ENCODE measurements at places on chromosomes 3 and 15. TPM values are rescaled to one million over a fixed set of nuclear protein-coding genes. Genes with fewer than 3 reads are reported as not detected.
A peak's percentile ranks its signal among the peaks of the same experiment; 100 is the strongest.

BRK1 gene
- 93.3 TPM for total RNA-seq

IL20RB gene
- total RNA-seq, result 3.7 TPM

DNA sequence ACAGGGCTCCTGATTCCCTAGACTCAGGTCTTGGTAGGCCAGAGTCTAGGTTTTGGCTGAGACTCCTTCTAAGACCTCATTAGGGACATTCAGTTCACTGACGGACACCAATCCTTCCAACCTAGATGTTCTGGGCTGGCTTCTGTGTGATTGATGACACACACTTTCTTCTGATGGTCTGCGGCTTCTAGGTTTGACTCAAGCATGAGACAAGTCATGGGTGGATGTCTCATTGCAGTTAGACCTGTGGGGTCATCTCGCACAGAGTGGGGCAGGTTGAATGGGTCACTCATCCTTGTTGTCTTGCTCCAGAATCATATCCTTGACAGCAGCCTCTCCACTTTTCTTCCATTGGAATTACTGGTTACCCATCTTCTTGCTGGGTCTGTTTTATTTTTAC, 35.8 kb downstream of the ARNT2 start:
- H3K27me3 ChIP-seq, result peaks cover 22% of the 10 kb centered on the region
- H3K4me3 ChIP-seq, result no peak overlapping the region
- no peaks in the 10 kb centered on the region for H3K4me1 ChIP-seq
- no peak overlapping the region for H3K27ac ChIP-seq

- no peaks in the 10 kb centered on the region for H3K36me3 ChIP-seq
- peaks cover 20% of the 10 kb centered on the region for H3K27me3 ChIP-seq
- ATAC-seq, result no peak
- H3K27ac ChIP-seq, result no peak overlapping the region
- H3K4me1 ChIP-seq, result no peaks in the 10 kb centered on the region
- no peak overlapping the region for H3K4me3 ChIP-seq
These were observed 9.0 kb downstream of the ACP3 start for GRCh38 chr3:132326251-132326650.

- no peak overlapping the region for H3K4me3 ChIP-seq
- ATAC-seq, result peak; percentile 33
- H3K27ac ChIP-seq, result no peak overlapping the region
- H3K36me3 ChIP-seq, result no peaks in the 10 kb centered on the region
- H3K27me3 ChIP-seq, result no peaks in the 10 kb centered on the region
These were observed 201.2 kb downstream of the GOLGA6L6 start for GRCh38 chr15:20340331-20340811.

- H3K27me3 ChIP-seq, result no peaks in the 10 kb centered on the region
- H3K4me1 ChIP-seq, result no peaks in the 10 kb centered on the region
- no peak for ATAC-seq
- no peaks in the 10 kb centered on the region for H3K36me3 ChIP-seq
- no peak overlapping the region for H3K4me3 ChIP-seq
- H3K27ac ChIP-seq, result no peak overlapping the region
These were observed 39.3 kb upstream of the UACA start for GRCh38 chr15:70802629-70803028.

DNA sequence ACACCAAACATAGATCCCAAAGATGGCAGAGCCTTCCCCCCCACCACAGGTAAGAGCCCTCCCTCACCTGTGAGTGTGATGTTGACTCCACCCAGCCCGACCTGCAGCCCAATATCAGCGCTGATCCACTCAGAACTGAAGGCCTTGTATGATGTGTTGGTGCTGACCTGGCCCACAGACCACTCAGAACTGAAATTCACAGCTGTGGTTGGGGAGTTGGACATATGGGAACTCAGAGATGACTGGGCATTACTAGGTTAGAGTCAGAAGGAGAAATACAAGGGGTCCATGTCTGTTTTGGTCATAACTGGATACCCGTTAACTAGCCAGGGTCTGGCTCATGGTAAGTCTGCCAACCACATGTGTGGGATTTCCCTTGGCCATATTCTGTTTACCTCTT, 6.9 kb downstream of the DUOXA2 start:
- ATAC-seq, result no peak
- no peak overlapping the region for H3K27ac ChIP-seq
- H3K4me3 ChIP-seq, result no peak overlapping the region
- H3K36me3 ChIP-seq, result no peaks in the 10 kb centered on the region

GRCh38 chr3:190825386-190826016, 37.0 kb downstream of the GMNC start:
- no peak overlapping the region for H3K4me3 ChIP-seq
- ATAC-seq, result no peak
- no peaks in the 10 kb centered on the region for H3K27me3 ChIP-seq

DNA sequence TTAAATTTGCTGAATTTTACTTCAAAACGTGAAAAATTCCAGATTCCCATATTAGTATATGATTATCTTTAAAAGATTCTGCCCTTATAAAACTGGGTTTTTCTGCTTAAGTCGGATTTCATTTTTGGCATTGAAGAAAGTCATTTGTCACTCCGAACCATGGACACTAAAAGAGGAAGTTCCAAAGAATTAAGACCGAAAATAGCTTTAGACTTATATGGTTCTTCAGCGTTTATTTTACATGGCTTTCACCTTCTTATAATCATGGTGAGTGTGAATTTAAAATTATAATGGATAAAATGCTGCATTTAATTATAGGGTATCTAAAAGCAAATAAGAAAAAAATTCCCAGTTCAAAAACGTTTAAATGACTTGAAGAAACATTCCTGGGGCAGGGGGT, 1.0 kb downstream of the C3orf38 start:
- no peaks in the 10 kb centered on the region for H3K27me3 ChIP-seq
- H3K4me3 ChIP-seq, result peak overlapping the region; percentile 92
- no peak for ATAC-seq
- peaks cover 21% of the 10 kb centered on the region for H3K4me1 ChIP-seq
- H3K36me3 ChIP-seq, result peaks cover 49% of the 10 kb centered on the region

DNA sequence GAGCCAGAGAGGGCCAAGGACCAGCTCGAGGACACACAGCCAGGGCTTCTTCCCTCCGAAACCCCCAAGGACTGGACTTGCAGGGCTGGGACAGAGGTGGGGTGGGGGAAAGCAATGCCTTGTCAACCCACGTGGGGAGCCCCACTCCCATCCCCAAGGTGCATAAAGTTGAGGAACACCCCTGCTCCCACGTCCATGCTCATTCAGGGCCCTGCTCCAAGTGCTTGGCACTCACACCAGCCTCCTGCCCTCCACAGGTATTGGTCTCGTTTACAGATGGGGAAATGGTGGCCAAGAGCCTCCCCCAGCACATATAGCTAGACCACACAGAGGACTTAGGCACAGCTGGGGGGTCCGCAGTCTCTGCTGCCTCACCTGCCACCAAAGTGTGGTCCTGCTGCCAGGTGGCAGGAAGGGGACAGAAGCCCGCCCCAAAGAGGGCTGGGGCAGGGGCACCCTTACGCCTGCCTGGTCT, 50.5 kb upstream of the CSPG4 start:
- no peak overlapping the region for H3K4me3 ChIP-seq
- H3K36me3 ChIP-seq, result no peaks in the 10 kb centered on the region
- H3K4me1 ChIP-seq, result peaks cover 3% of the 10 kb centered on the region
- ATAC-seq, result no peak
- no peaks in the 10 kb centered on the region for H3K27me3 ChIP-seq

GRCh38 chr3:152610622-152611021, 224.3 kb upstream of the P2RY1 start:
- H3K27me3 ChIP-seq, result peaks cover 28% of the 10 kb centered on the region
- no peak overlapping the region for H3K27ac ChIP-seq
- no peaks in the 10 kb centered on the region for H3K36me3 ChIP-seq
- no peak for ATAC-seq
- H3K4me1 ChIP-seq, result no peaks in the 10 kb centered on the region
- no peak overlapping the region for H3K4me3 ChIP-seq

- ATAC-seq, result no peak
- H3K4me3 ChIP-seq, result no peak overlapping the region
- H3K27me3 ChIP-seq, result no peaks in the 10 kb centered on the region
These were observed 258.9 kb downstream of the FHIT start for GRCh38 chr3:60992395-60992794.

- H3K27me3 ChIP-seq, result peaks cover 23% of the 10 kb centered on the region
- ATAC-seq, result peak; percentile 29
- H3K4me3 ChIP-seq, result no peak overlapping the region
- H3K36me3 ChIP-seq, result no peaks in the 10 kb centered on the region
- no peak overlapping the region for H3K27ac ChIP-seq
These were observed 18.4 kb downstream of the ZNF860 start for GRCh38 chr3:31999907-32000439.

GRCh38 chr15:75229191-75230015, 27.7 kb downstream of the C15orf39 start:
- no peak for ATAC-seq
- peaks cover 22% of the 10 kb centered on the region for H3K27me3 ChIP-seq
- H3K36me3 ChIP-seq, result no peaks in the 10 kb centered on the region
- no peaks in the 10 kb centered on the region for H3K4me1 ChIP-seq
- H3K27ac ChIP-seq, result no peak overlapping the region

DNA sequence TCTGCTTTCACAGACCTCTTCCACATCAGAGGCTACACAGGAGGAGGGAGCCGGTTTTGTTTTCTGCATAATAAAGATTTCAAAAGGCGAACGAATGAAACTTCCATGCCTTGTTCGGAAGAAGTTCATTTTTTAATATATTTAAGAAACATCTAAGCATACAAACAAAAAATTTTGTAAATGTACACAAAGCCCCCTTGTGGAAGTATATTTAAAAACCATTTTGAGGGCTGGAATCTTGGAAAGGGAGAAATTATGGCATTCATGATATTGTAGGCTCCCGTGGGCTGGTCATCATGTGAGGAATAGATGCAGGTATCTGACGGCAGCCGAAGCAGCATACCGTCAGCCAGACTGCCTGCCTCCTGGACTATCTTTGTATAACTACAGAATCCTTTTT, 90.4 kb downstream of the MECOM start:
- no peaks in the 10 kb centered on the region for H3K4me1 ChIP-seq
- H3K4me3 ChIP-seq, result no peak overlapping the region
- H3K27ac ChIP-seq, result no peak overlapping the region

GRCh38 chr15:42110367-42110766, 16.0 kb upstream of the PLA2G4D start:
- H3K4me1 ChIP-seq, result peaks cover 9% of the 10 kb centered on the region
- H3K27me3 ChIP-seq, result peaks cover 14% of the 10 kb centered on the region
- H3K27ac ChIP-seq, result no peak overlapping the region
- no peak for ATAC-seq

- no peaks in the 10 kb centered on the region for H3K27me3 ChIP-seq
- H3K36me3 ChIP-seq, result no peaks in the 10 kb centered on the region
- peaks cover 12% of the 10 kb centered on the region for H3K4me1 ChIP-seq
- no peak overlapping the region for H3K4me3 ChIP-seq
- H3K27ac ChIP-seq, result no peak overlapping the region
These were observed 36.5 kb upstream of the BCL2A1 start for GRCh38 chr15:80007532-80007931.

- no peaks in the 10 kb centered on the region for H3K27me3 ChIP-seq
- H3K4me1 ChIP-seq, result no peaks in the 10 kb centered on the region
- no peak overlapping the region for H3K4me3 ChIP-seq
- H3K27ac ChIP-seq, result no peak overlapping the region
- no peaks in the 10 kb centered on the region for H3K36me3 ChIP-seq
These were observed 688.7 kb downstream of the TUSC7 start for GRCh38 chr3:117398141-117398899.

Data from activated T-helper 17 cell treated with anti-CD3 and anti-CD28 coated beads, Interleukin-2, amount 50 U/mL, for 72 hours (primary cell).